ENCODE measurements at places on chromosomes 1 and 21.

DNA sequence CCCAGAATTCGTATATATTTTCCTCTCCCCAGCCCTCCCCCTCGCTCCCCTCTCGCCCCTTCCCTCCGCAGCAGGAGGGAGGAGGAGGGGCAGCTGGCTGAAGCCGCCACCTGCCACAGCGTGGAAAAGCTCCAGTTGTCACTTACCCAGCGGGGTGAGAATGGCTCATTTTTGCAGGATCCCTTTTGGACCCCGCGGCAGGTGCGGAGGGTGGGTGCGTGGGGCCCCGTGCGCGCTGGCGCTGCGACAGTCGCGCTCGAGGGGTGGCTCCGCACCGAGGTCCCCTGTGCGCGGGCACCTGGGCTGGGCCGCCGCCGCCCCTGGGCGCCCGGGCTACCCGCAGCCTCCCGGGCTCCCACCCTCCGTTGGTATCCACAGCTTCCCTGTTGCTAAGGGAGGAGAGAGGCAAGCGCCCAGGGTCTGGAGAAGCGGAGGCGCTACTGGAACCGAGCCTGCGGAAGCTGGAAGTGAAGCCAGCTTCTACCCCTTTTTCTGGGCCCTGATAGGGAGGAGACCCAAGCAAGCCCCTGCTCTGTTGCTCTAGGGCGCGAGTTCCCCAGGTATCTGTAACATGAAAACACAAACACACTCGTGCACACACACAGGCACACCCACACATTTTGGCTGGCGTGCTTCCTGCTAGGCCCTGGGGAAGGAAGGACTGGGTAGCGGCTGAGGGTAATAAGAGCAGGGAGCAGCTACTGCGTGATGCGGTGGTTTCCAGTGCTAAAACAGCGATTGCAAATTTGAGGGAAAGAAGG is at the start of gene ERICH3:
Gene ERICH3 (minus strand): TSS at position 442 of the 761 bp plus-strand sequence. CDS start 273 bp downstream, at position 169.
- no peak for DNase-seq

DNA sequence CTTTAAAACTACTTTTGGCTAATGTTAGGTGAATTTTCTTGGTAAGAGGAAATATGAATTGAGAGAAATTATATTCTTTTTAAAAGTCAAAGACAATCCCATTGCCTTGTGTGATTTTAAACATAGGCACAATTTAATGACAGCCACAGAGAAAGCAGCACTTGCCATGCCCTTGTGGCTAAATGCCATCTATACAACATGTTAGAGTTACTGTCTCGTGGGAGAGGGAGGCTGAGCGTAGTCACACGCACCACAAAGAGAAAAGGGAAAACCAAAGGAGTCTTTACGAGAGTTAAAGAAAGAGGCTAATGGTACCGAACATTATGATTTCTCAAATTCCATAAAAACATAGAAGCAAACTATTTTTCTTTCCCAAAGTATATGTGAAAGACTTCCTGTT is 537.9 kb downstream of the PTPRC start:
- no peak for DNase-seq

- DNase-seq, result peak; percentile 86
Measured at GRCh38 chr1:114320586-114320985, 166.9 kb upstream of the SYT6 start.

DNA sequence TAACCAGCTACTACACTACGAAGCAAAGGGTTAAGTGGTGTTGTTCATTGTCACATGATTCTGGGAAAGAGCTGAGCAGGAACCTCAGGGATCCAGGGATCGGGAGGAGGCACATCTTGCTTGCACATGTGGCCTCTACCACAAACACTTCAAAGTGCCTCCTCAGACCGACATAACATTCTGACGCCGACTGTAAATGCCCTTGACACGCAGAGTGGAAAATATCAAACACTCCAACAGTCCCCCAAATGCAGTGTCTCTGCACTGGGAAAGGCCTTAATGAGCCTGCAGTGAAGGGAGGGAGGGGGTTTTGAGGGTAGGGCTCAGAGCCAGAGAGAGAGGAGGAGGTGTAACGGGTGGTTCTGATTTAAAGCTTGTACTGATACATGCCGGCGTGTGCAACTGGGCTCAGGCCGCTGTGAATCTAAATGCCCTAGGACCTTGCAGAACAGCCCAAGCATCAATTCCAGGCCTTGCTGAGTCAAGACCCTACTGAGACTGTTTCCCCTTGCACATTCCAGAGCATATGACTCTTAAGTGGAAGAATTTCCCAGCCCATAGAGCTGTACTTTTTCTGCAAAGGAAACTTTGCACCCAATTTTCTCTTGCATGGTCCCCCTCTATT is 163.7 kb downstream of the NTMT2 start:
- peak; percentile 96 for DNase-seq

GRCh38 chr1:89518221-89518631 is 6.4 kb upstream of the LRRC8B start:
- peak; percentile 24 for DNase-seq

- DNase-seq, result no peak
Measured at GRCh38 chr21:15289896-15290841, 225.4 kb upstream of the NRIP1 start.

GRCh38 chr1:248904437-248905216 is 1.4 kb upstream of the PGBD2 start:
- DNase-seq, result no peak
